ENCODE measurements at places on chromosomes 1 and 21.

GRCh38 chr1:171566467-171566866 lies 55.6 kb upstream of the MYOCOS start:
- no peak for DNase-seq

GRCh38 chr1:89201106-89201794 lies 2.5 kb upstream of the GBP4 start:
- DNase-seq, result no peak

- DNase-seq, result no peak
Measured at GRCh38 chr1:209988706-209989105, 50.7 kb downstream of the SYT14 start.

GRCh38 chr1:236165238-236165981 lies 23.1 kb downstream of the GPR137B start:
- DNase-seq, result no peak

DNA sequence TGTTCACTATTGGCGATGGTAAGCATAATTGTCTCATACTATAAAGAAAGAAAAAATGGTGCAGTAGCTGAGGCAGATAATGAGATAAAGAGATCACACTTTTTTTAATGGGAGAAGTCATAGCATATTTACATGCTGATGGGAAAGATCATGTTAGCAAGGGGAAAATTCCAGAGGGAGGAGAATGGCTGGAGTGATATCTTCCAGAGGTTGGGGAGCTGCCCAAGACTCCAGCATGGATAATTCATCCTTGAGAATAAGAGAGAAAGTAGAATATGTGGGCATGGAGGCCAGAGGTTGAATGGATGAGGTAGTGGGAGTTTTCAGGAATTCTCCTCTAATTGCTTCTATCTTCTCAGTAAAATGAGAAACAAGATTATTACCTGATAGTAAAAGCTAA lies 45.8 kb upstream of the RGS1 start:
- DNase-seq, result no peak

DNA sequence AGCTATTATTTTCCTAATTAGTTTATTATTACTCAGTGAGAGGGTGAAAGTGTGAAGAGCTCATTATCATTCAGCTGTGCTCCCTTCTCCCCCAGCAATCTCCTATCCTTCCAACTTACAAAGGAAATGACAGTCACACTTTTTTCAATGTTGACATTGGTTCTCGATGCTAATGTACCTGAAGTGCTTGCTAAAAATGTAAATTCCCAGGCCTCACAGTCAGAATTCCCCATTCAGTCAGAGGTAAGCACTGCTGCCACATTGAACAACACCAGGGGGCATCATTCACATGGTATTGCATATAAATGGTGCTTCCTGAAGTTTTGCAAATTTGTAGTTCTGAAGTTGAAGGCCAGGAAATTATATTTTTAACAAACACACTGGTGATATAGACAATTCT lies 132.7 kb upstream of the FOXD3 start:
- DNase-seq, result no peak

GRCh38 chr1:212267460-212267859 lies 17.8 kb upstream of the PPP2R5A start:
- DNase-seq, result no peak

GRCh38 chr1:119797162-119797561 lies 14.1 kb downstream of the REG4 start:
- no peak for DNase-seq

GRCh38 chr1:56573311-56573710 lies 6.1 kb downstream of the PLPP3 start:
- no peak for DNase-seq

DNA sequence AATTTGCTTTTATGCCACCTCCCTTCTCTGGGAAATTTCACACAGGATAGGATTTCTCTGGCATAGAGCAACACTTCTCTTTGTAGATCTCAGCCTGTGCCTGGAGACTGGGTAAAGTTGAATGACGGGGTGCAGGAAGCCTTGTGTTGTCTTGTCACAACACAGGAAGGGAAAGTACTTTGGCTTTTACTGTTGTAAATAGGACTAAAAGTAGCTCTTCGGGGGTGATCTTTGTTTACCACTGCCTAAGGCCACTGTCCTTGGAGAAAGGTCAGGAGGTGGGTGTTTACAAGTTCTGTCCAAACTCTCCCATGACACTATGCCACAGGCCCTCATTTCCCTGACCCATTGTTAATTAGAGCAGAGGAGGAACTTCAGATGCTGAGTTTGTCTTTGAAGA lies 139.7 kb downstream of the FGGY start:
- DNase-seq, result no peak

DNA sequence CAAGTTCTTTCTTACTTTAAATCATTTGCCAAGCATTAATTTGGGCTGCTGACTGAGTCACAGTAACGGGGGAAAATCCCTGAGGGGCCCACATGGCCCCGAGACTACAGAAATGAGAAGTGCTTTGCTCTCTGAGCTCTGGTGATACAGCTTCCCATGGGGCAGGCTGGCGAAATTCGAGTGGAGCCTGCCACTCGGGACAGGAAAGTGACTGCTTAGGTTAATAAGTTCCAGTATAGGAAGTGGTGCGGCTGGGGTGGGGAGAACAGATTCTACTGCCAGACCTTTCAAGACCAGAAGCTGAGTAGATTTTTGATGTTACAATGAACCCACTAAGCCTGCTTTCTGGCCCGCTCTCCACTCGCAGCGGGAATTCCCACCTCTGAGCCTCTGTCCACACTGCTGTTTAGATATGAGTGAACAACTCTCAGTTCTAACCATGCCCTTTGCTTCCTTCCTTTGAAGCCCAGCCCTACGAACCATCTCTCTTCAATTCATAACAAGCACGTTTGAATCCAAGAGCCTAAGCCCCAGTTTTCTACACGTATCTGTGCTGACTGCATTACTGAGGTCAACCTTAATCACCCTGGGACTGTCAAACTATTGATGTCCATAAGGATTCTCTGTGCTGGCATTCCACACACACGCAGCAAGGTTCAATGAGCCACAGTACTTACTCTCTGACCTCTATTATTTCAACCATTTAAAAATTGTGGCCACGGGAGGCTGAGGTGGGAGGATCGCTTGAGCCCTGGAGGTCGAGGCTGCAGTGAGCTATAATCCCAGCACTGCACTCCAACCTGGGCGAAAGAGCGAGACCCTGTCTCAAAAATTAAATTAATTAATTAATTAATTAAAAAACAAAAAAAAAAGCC lies 9.6 kb downstream of the ZBTB17 start:
- no peak for DNase-seq

- DNase-seq, result peak; percentile 55
Measured at GRCh38 chr1:173329726-173330125, 122.6 kb upstream of the TNFSF4 start.

GRCh38 chr1:59045137-59045536 lies 251.8 kb upstream of the FGGY start:
- no peak for DNase-seq

- DNase-seq, result peak; percentile 20
Measured at GRCh38 chr1:21020151-21020550, 156.5 kb downstream of the EIF4G3 start.

DNA sequence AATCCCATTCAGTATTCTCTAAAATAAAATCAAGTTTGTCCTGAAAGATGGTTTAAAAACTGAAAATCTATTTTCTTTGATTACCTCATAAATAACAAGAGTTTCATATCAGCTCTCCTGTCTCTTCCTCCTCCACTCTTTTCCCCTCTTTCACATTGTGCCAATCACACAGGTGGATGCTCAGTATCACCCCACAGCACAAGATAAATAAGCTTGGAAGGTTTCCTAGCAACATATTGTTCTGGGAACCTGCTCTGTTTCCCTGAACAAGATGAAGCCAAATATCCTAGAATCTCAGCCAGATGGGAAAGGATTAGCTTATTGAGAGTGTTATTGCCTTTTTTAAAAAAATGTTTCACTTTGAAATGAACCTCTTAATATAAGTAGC lies 45.7 kb upstream of the CACYBP start:
- no peak for DNase-seq

- DNase-seq, result peak; percentile 72
Measured at GRCh38 chr1:205709059-205709398, 28.7 kb upstream of the SLC45A3 start.

GRCh38 chr1:117654493-117655219 lies 48.8 kb downstream of the TENT5C start:
- no peak for DNase-seq

- DNase-seq, result no peak
Measured at GRCh38 chr1:7429290-7429689, 341.8 kb upstream of the VAMP3 start.

GRCh38 chr1:107662971-107663370 lies 302.0 kb downstream of the VAV3 start:
- no peak for DNase-seq

DNA sequence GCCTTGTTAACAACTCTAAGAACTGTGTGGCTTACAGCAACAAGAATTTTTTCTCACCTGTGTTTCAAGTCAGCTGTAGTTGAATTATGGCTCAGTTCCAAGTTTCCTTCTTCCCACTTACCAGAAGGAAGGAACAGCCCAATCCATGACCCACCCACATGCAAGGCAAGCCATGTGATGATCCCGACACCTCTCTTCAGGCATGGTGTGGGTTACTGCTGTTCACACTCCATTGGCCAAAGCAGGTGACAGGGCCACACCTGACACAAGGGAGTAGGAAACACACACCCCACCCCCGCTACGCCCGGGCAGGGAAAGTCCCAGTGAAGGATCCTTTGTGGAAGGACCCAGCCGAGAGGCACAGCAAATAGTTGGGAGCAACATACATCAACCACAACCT lies 36.3 kb downstream of the KCNJ15 start:
- no peak for DNase-seq

GRCh38 chr1:100404821-100405220 lies 52.5 kb downstream of the CDC14A start:
- DNase-seq, result no peak

- peak; percentile 100 for DNase-seq
Measured at GRCh38 chr1:235328271-235329138, at the start of gene GGPS1. Gene GGPS1, plus strand, starts transcription at chr1:235328570. Its CDS starts 6,695 bp downstream, at chr1:235335265.

- DNase-seq, result no peak
Measured at GRCh38 chr1:20059847-20060246, 10.1 kb upstream of the PLA2G5 start.

- no peak for DNase-seq
Measured at GRCh38 chr1:179871940-179872339, 5.7 kb downstream of the TOR1AIP2 start.

GRCh38 chr21:24781146-24781545 lies 826.1 kb downstream of the MRPL39 start:
- DNase-seq, result no peak

GRCh38 chr1:99439433-99440075 lies 175.3 kb downstream of the PLPPR4 start:
- no peak for DNase-seq

DNA sequence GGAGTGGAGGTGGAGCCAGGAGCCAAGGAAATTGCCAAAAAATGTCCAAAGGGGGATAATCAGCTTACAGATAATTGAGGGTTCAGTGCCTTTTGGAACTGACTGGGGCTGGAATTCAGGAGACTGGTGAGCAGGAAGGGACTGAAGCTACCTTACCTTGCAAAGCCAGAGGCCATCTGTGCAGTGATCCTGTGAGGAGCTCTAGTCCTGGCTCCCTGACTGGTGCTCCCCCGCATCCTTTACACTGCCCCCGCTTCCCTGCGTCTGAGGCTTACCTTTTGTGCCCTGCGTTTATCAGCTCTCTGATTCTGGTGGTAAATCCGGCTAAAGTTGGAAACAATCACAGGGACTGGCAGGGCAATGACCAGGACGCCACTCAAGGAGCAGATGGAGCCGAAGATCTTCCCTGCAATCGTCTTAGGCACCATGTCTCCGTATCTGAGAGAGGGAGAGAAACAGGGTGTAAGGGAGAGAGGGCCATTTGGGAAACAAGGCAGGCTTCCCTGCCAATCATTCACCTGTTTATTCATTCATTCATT lies 31.0 kb downstream of the DDX20 start:
- no peak for DNase-seq
